ENCODE measurements at places on chromosomes 6 and 20. TPM values are rescaled to one million over a fixed set of nuclear protein-coding genes. Genes with fewer than 3 reads are reported as not detected.

The MEP1A gene
- total RNA-seq, result not detected

DNA sequence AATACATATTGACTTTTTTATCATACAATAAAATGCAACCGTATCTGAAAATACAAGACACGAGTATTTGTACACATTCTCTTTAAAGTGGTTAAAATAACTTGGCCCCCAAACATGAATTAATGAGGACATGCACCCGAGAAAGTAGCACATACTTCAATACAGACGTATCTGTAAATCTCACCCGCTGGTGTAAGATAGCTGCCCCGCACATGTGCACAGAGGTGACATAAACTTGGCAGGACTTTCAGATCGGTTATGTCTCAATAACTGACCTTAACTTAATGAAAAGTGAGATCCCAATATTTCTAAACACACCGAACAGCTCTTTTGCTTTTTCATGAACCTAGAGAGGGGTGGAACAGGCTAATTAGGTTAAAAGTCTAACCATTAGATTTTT lies 91.5 kb upstream of the RPS6KA2 start:
- DNase-seq, result no peak

DNA sequence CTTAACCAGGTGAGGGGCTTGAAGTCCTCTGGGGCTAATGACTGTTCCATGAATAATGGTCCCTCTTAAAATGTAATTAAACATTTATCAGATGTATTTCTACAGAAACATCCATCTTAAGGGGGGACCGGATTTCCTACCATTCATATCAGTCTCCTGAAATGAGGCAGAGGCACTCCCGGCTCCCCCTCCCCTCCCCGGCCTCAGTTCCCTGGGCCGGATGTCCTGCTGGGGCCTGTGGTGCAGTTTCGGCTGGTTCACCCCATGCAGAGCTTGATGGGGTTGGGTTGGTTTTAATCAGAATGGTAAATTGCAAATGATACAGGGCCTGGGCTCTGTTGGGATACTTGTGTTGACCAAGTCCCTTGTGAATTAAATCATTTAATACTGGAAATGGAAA lies 349.4 kb downstream of the PREX1 start:
- DNase-seq, result no peak

- DNase-seq, result no peak
These were observed 418.5 kb upstream of the BTBD3 start for GRCh38 chr20:11499101-11499634.

The LPIN3 gene
- 12.9 TPM for total RNA-seq

DNA sequence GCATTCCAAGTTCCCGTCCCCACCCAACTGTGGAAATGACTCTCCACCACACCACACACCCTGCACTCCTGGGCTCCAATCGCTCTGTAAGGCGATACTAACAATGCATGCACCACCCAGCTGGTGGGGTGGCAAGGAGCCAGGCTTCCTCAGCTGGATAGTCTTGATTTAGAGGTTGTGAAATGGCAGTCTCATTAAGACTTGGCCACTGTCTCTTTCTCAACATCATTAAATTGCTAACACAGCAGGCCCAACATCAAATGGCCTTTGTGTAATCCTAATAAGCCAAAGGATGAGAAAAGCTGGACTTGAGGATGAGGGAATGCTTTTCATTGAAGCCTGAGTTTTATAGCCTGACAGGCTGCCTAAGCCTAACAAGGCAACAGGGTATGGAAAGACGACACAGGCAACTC lies 223.7 kb downstream of the GMDS start:
- peak; percentile 81 for DNase-seq

The CLPSL2 gene
- total RNA-seq, result not detected

DNA sequence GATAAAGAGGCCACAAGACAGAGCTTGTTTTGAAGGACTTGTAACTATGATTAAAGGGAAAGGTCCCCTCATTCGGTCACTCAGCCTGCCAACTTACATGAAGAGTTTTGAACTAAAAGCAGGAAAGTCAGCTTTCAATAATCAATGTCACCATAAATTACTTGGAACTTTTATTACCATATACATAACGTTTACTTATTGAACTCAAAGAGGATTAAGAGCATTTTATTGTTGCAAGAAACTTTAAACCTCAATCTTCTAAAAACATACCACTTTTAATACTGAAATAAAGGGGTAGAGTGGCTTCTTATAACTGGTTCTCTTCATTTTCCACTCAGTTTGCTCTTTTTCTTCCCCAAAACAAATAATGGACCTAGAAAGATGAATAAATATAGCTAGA lies 65.1 kb downstream of the CNKSR3 start:
- DNase-seq, result no peak

DNA sequence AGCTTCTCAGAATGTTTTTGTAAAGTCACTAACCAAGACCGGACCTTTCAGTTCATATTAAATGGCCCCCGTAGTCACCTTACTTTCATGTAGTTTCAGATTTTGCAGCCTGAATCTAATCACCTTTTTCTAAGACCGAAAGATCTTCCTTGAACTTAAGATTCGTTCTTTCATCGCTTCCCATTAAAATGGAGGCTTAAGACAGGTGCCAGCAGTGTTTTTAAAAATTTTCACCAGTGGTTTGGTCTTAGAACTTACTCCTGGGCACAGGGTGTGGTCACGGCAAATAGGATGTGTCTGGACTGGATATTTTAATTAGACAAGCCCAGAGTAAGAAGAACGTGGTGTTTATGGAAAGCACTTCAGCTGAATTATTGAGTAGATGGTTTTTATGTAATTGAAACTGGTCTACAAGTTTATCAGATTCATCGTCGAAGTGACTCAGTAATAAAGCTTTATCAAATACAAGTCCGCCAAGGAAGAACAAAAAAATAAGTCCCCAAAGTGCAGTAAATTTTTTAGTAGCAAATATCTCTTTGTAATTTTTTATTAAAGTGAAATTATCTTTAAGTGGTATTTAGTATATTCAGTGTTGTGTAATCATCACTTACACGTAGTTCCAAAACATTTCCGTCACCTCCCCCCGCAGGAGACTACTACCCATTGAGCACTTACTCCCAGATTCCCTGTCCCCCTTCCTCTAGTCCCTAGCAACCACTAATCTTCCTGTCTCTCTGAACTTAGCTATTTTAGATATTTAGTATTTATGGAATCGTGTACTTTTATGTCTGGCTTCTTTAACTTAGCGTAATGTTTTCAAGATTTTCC lies 868 bp downstream of the SRSF3 start:
- DNase-seq, result no peak

The LRRC73 gene
- total RNA-seq, result 1.2 TPM

DNA sequence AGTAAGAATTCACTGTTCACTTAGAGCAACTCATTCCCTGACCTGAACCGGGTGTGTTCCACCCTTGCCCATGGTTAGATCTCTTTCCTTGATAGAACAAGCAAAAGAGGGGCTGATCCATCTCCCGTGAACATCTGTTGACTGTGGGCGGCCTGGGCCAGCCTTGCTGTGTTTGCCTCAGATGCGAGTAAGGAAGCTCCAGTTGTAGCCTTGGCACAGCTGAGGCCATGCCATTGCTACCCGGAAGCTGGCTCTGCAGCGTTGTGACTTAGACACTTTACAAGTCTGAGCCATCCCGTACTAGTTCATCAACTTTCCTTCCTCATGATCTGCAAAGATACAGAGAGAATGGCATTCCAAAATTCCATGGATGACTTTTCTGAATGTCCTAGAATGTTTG lies 139.0 kb downstream of the MAP3K4 start:
- DNase-seq, result no peak

GRCh38 chr6:97205966-97206365 lies 77.0 kb downstream of the MMS22L start:
- DNase-seq, result no peak

The SIM1 gene
- total RNA-seq, result not detected

- no peak for DNase-seq
These were observed 59.8 kb upstream of the SIRPA start for GRCh38 chr20:1835186-1836035.

The FAM83C gene
- total RNA-seq, result not detected

DNA sequence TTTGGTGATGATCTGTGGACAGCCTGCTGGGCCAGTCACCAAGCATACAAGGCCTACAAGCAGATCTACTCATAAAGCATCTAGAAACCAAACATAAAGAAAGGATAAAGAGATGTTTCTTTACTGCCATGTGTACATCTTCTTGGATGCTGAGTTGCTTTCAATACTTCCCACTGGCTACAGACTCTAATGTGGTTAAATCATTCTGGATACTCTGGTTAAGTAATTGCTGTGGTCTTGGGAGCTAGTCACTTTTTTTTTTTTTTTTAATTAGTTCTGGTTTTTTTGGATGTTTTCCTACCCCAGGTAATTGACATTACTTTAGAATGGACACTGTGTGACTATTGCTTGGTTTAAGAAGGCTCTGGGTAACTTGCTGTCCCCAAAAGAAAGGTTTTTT lies 215.4 kb upstream of the RUNX2 start:
- no peak for DNase-seq

- DNase-seq, result no peak
These were observed 3.3 kb upstream of the PXDC1 start for GRCh38 chr6:3754776-3755175.

The LIME1 gene
- total RNA-seq, result 3.6 TPM

- DNase-seq, result no peak
These were observed 15.0 kb downstream of the SLC22A16 start for GRCh38 chr6:110461376-110461775.

Measured in left cardiac atrium (tissue), 4 donors.